ENCODE measurements at places on chromosomes 4 and X.

DNA sequence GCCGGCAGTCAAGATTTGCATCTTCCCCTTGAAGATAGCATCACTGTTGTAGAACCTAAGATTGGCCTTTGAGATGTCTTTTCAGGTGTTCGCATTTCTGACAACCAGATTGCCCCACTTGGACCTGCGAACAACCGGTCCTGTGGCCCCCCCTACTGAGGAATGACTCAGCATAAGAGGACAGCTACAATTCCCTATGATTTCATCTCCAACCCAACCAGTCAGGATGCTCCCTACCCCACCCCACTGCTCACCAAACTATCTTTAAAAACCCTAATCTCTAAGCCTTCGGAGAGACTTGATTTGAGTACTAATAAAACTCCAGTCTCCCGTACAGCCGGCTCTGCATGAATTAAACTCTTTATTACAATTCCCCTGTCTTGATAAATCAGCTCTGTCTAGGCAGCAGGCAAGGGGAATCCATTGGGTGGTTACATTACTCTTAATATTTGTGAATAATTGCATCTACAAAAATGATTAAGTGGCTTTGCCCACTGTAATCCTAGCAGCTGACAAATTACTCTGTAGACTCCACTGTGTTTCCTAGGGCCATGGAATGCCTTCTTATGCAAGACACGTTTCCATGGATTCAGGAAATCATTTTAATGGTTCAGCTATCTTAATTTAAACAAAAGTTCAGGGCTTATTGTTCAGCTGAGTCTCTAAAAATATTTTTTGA is 95.4 kb downstream of the GPR143 start:
- no peak for DNase-seq

DNA sequence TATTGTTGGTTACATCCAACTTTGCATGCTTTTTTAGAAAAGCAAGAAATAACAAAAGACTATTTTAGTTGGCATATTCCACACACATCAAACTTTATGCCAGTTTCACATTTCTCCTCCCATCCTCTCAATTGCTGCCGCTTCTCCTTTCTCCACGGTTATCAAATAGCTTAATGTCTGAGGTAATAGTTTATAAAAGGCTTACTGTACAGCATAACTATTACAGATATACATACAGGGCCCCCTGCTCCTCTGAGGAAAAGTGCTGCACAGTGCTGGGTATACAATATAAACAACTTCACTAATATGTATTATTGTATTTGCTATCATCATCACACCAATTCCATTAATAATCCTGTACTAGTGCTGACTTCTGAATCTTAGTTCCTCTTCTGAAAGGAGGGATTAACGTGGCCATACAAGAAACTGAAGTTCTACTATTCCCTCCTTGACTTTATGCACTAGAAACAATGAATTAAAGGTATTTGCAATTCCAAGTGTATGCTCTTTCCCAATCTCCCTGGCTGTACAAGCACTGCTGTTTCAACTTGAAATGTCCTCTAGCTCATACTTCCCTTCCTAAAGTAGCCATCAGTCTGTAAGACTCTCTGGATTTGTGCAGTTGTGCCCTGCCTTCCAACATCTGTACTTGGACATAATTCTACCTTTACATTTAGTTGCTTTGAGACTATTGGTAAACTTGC is 2.5 kb downstream of the CCNI start:
- no peak for DNase-seq

DNA sequence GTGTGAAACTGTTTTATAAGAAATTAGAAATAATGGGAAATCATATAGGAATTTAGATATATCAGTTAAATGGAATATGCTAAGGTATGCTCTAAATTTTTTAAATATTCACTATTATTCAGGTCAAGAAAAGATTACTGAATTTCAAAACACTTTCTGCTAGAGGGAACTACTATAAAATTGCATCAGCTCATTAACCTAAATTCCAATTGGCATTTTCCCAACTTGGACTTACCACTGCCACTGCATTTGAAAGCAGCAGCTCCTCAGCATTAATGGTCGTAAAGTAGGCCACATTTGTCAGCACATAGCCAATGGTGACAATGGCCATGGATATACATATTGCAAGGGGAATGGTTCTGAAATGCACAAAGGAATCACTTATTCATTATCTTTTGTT is 57.3 kb downstream of the SLC7A11 start:
- no peak for DNase-seq

- DNase-seq, result no peak
These were observed 226.8 kb upstream of the LNX1 start for GRCh38 chr4:53818104-53818503.

- no peak for DNase-seq
These were observed 5.7 kb downstream of the PSAPL1 start for GRCh38 chr4:7429069-7429416.

GRCh38 chr4:34289489-34289888 is 1954.8 kb downstream of the ARAP2 start:
- no peak for DNase-seq

DNA sequence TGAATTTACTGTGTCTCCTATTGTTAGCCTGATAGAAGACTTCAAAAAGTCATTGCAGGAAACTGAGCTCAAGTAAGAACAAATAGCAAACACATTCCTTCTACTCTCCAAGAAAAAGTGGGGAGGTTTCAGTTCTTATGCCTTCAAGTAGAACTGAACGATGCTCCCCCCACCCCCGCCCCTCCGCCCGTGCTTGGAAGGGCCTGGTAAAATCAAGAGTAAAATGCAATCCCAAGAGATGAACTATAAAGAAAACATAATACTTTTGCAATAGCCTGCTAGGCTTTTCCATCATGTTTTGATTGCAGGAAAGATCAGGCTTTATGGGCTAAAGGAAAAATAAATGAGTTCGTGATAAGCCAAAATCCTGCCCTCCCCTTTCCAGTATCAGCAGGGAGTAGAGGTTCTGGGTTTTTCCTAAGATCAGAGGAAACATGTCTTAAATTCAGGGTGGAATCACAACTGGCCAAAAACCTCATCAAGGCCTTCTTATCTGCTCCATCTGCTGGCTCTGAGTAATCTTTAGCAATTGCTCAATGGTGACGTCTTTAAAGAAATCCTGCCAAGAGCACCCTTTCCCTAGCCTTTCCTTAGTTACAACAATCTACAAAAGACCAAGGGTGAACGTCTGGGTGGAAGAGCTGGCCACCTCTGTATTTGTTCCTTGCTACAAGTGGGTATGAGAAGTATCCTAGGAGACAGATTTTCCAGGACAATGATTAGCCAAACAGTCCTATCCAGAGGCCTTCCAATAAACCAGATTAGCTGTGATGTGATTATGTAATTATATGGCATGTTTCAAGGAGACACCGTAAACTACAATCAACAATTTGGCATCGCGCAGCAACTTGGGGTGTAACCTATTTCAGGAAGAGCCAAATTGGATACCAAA is 66.3 kb upstream of the FAM9C start:
- DNase-seq, result peak; percentile 83

GRCh38 chr4:66567551-66567950 is 897.3 kb upstream of the EPHA5 start:
- no peak for DNase-seq

GRCh38 chrX:13855689-13856450 is 39.0 kb upstream of the GPM6B start:
- DNase-seq, result no peak

GRCh38 chr4:153001626-153002025 is 65.5 kb downstream of the FHDC1 start:
- no peak for DNase-seq

GRCh38 chr4:86496094-86497080 is 97.7 kb upstream of the PTPN13 start:
- no peak for DNase-seq

- no peak for DNase-seq
These were observed 23.9 kb upstream of the RNF212 start for GRCh38 chr4:1137063-1137776.

GRCh38 chr4:76658231-76659102 is 223.4 kb downstream of the SHROOM3 start:
- no peak for DNase-seq

DNA sequence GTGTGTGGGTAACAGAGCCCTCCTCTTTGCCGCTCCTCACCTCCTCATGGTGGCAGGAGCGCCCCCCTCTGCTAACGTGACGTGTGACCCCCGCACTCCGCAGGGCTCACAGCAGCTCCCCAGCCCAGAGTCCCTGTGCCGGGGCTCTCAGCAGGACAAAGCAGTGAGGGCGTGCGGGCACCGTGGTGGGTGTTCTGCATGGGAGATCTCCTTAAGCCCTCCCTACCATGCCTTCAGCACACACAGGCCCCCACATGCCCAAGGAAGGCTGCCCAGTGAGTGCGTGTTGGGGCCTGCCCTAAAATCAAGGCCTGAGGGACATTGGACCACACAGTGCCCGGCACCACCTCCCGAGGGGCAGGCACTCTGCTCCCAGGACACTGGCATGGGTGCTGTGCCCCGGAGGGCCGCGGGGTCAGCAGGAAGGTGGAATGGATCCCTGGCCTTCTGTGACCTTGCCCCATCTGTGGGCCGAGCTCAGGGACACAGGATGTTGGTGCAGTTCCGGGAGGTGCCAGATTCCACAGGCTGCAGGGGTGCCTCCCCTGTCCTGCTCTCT is 10.1 kb downstream of the PSAPL1 start:
- DNase-seq, result no peak

DNA sequence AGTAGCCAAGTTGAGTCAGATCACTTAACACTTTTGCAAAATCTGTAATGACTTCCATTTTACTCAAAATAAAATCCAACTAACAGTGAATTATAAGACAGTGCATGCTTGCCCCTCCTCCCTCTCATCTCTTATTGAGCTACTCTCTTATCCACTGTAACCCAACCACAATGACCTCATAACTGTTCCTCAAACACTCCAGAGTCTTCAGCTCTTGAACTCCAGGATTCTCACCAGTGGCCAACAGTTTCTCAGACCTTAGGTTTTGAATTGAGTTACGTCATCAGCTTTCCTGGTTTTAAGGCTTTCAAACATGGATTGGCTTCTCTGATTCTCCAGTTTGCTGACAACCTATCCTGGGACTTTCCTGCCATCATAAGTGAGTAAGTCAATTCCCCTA is 938.3 kb downstream of the RAB28 start:
- DNase-seq, result no peak

DNA sequence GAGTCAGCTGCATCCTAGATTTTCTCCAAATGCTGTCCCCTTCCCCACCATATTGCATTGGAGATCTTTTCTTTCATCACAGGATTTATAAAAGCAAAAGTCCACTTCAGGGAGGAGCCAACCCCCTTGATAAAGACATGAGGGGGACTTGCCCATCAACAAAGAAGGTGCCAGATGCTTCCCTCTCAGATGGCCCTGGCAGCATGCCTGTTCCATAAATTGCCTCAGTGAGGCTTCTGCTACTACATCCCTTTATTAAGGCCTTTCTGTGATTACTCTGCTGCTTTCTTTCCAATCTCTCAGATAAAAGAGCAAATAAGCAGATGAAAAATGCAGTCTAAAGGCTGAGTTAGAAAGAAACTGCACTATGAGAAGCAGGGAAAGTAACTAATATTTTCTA is 511.6 kb downstream of the PACRGL start:
- no peak for DNase-seq

DNA sequence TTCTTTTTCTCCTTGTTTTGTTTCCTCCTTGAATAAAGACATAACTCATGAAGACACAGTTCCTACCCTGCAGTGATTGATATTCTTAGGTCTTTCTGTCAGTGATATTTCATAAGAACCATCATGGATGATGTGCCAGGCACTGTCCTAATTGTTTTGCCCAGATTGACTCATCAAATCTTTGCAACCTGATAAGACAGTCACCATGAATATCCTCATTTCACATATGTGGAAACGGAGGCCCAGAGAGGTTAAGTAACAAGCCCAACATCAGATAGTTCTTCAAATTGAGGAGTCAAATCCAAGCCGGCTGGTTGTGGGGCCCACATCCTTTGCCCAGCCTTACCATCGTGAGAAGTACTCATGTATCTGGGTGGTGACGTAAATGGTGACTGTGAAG is 69.9 kb downstream of the SEL1L3 start:
- DNase-seq, result no peak

- DNase-seq, result no peak
These were observed 29.9 kb upstream of the PGRMC1 start for GRCh38 chrX:119206203-119206602.

GRCh38 chr4:78683352-78683751 is 92.8 kb upstream of the BMP2K start:
- DNase-seq, result no peak

DNA sequence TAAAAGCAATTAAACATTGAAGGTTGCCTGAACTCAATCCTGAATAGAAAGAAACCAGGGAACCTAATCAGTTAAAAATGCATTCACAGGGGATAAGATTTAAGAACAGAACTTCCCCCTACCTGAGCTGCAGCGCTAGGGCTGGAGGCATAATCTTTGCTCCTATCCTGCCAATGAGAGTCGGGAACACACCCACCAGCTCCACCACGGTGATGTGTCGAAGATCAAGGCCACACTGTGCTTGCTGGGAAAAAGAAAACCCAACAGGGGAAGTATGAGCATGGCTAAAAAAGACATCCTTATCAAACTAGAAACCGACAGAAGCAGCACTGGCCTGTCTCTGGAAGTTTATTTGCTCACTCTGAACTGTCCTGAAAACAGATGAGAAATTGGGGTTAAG is 66.3 kb downstream of the SRPX start:
- no peak for DNase-seq

DNA sequence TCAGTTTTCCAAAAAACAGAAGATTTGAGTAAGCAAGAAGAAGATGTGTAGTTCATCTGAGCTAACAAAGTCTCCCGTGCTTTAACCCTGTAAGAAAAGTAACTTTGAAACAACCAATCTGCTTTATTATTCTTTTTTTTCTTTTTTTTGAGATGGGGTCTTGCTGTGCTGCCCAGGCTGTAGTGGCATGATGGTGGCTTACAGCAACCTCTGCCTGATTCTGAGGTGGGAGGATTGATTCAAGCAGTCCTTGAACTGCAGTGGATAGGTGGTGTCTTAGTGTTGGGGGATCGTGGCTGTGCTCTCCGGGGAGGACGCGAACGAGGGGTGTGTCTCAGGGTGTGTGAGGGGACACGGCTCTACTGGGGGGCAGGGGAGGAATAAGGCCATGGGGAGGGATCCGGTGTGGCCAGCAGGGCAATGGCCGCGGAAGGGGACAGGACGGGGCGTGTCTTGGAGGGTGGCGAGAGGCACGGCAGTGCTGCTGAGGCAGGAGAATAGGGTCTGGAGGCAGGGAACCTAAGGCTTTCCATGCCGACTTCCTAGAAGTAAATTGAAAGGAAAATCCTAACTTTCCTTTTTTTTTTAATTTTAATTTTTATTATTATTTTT is 2.4 kb downstream of the ARSD start:
- no peak for DNase-seq

DNA sequence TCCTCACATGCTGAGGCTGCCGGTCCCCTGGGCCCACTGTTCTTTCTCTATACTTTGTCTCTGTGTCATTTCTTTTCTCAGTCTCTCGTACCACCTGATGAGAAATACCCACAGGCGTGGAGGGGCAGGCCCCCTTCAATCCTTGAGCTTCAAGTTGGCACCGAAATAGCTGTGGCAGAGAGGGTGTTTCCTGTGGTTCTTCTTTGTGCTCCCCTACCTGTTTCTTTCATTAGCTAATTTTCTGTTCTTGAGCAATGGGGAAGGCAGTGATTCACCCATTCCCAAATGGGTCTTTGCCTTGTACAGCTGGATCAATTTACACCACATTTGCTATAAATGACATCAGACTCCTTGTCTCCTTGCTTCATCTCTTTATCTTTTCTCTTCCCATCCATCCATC is 2.1 kb upstream of the CYSLTR1 start:
- DNase-seq, result no peak

All from large intestine (tissue), 12 donors.